Osteoblast (primary cell): ENCODE measurements at places on chromosomes 12 and 14. TPM values are rescaled to one million over a fixed set of nuclear protein-coding genes. Genes with fewer than 3 reads are reported as not detected.

FBXO21 gene
- 72.8 and 81.1 TPM in 2 replicates for total RNA-seq

SLC17A8 gene
- total RNA-seq = not detected in 2 replicates

LRP1-AS gene
- total RNA-seq = not detected in 2 replicates

RASSF9 gene
- 5.8 and 6.8 TPM in 2 replicates for total RNA-seq

GON7 gene
- 11.2 and 11.6 TPM in 2 replicates for total RNA-seq

LMNTD1 gene
- not detected in 2 replicates for total RNA-seq
